Epithelial cell of esophagus (primary cell): ENCODE measurements at places on chromosomes 11 and 22.

DNA sequence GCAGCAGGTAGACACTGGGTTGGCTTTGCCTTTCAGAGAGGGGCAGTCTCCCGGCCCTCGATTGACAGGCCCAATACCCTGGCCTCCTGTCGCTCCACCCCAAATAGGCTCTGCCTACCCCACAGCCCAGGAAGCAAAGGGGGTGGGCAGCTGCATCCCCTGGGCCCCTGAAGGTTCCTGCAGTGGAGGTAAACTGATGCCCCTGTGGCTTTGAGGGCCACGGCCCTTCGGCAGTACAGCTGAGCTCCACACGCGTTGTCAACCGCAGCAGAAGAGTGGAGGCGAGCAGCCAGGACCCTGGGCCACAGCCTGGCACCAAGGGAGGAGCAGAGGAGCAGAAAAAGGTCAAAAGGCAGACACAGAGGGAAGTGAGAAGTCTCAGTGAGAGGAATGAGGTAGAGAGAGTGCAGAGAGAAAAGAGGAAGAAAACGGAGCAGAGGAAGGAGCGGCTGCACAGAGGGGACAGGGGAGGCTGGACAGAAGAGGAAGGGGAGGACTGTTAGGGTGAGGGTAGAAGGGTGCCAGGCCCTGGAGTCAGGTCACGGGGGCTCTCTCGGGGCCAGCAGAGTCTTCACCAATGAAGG is 64.0 kb downstream of the SLC22A12 start:
- DNase-seq = no peak

DNA sequence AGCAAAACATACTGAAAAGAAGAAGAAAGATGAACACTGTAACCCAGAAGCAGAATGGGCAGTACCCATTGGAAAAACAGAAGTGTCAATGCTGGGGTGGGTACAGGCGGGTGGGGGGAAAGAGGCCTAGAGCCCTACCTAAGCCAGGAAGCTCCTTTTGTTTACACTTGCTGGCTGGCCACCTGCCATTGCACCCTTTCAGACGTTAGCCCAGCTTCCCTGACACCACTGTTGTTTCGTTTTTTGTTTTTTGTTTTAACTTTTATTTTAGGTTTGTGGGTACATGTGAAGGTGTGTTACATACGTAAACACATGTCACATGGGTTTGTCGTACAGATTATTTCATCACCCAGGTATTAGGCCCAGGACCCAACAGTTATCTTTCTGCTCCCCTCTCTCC is 55.4 kb downstream of the PLEKHA7 start:
- no peak for DNase-seq

GRCh38 chr11:64125676-64126075 is 40.2 kb downstream of the MACROD1 start:
- no peak for DNase-seq

DNA sequence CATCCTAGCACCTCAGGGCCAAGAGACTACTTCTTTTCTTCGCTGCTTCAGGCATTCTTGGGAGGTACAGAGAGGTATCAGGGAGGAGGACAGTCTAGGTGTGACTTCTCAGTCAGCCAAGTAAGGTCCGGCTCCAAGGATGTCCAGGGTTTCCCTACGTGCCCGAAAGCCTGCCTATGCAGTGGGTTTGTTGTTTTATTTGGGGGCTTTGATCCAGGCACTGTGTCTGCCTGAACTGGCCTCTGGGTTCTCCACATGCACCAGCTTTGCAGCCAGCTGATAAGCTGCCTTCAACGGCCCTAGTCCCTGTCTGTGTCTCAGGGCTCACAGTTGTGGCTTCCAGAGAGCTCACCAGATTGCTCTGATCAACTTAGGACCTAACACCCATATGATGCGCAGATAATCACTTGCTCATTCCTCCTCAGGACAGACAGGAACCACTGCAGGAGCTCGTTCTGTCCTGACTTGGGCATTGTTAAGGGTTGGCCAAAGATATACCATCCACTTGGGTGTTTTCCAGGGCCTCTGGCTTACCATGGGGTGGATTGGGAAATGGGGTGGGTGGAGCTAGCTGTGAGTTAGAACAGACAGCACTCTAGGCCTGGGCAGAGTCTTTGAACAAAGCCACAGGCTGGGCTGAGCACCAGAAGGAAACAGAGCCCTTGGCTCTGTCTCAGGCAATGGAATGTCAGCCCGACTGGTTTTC is 45.5 kb upstream of the CRYBB3 start:
- peak; percentile 94 for DNase-seq

GRCh38 chr11:10625281-10625981 is 57.0 kb upstream of the LYVE1 start:
- no peak for DNase-seq

- peak; percentile 2 for DNase-seq
These were observed 120.2 kb downstream of the METTL15 start for GRCh38 chr11:28228196-28228895.

GRCh38 chr11:65651589-65652510 is 10.9 kb downstream of the RELA start:
- peak; percentile 92 for DNase-seq

DNA sequence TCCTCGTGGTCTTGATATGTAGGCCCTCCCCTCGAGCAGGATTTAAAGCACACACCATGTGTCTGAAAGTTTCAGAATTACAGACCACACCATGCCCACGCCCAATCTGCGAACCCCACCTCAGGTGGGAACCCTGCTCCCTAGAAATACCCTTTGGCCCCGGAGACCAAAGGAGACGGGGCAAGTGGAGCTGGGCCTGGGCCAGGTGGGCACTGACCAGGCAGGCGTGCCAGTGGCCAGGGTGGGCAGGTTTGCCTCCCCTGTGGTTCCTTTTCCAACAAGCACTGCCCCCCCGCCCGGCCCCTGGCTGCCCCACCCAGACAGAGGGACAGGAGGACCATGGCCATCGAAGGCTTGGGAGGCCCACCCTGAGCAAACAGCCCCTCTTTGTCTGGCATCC is 400.4 kb downstream of the TBC1D22A start:
- no peak for DNase-seq

DNA sequence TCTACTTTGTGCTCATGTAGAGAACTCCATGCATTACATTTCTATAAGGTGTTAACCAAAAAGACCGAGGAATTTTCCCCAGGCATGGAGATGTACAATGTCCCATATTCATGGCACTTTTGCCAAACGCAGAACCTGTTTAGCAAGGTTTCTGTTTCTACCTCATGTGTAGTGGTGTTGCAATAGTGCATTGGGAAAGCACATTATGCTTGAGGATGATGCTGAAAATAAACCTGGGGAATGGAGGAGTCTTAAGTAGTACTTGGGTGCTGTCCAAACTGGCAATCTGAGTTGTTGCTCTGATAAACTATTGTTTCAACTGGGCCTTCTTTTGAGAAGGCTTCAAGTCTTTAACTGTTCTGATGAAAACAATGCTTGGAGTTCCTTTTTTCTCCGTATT is 11.5 kb upstream of the MUC15 start:
- peak; percentile 99 for DNase-seq

GRCh38 chr11:3051196-3052108 is 5.8 kb downstream of the CARS1 start:
- no peak for DNase-seq

DNA sequence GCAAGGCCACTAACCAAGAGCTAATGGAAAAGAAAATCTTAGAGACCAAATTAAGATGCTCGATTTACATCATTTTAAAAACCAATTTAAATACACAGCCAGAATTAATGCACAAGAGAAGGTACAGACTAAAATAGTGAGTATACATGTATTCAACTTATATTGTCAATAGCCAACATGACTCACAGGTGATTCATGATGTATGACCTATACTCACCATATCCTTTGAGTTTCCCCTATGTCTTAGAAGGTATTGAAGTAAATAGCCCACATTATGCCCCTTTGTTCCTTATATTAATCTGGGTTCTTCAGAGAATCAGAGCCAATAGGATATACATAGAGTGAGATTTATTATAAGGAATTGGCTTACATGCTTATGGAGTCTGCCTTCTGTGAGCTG is 97.5 kb upstream of the ANO3 start:
- DNase-seq = peak; percentile 91

DNA sequence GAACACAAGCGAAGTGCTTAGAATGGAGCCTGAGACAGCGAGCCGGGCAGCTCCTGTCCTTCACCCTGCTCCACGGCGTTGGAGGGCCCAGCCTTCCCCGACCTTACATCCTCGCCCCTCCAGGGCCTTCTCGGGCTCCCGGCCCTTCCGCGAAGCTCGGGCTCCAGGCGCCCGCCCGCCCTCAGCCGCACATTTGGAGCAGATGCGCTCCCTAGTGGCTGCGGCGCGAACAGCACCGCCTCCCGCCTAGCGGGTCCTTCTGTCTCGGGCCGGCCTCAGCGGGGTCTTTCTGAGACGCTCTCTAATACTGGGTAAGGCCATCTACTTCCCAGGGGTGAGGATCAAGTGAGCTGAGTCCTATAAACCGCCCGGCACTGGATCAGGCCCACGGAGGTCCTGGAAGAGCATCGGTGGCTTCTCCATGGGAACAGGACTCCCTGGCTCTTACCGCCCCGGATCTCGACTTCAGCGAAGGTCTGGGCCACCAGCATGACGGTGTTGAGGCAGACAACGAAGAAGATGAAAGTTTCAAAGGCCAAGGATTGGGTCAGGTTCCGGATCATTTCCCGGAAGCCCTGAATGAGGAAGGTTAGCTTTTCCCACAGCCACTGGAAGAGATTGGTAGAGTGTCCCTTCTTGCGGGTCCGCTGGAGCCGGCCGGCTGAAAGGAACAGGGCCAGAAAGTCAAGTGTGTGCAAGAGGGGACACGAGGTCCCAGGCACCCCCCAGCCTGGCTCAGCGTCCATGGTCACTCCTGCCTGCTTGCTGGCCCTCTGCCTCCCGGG is 3.7 kb downstream of the CATSPER1 start:
- peak; percentile 58 for DNase-seq

GRCh38 chr11:125627236-125627910 is 2.4 kb downstream of the CHEK1 start:
- DNase-seq = no peak

DNA sequence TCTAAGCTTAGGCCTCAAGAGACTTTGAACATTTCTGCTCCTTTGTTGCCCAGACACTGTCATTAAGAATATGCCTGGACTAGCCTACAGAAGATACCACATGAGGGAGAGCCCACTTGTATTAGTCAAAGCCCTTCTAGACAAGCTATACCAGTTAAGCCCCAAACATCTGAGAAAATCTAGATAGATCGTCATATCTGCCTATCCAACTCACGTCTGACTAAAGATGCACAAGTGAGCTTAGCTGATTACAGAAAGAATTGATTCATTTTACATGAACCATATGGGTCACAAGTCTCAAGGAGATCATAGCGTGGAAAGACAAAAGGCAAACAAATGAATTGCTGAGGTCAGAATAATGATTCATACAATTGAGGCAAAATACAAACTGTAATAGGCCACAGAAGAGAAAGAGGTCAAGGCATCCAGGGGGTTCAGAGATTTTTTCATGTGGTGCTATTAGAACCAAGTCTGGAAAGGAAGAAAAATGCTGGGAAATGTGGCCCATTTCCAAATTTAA is 1155.5 kb upstream of the TENM4 start:
- DNase-seq = peak; percentile 55

- DNase-seq = no peak
These were observed 273.9 kb downstream of the NTM start for GRCh38 chr11:131644204-131644795.

DNA sequence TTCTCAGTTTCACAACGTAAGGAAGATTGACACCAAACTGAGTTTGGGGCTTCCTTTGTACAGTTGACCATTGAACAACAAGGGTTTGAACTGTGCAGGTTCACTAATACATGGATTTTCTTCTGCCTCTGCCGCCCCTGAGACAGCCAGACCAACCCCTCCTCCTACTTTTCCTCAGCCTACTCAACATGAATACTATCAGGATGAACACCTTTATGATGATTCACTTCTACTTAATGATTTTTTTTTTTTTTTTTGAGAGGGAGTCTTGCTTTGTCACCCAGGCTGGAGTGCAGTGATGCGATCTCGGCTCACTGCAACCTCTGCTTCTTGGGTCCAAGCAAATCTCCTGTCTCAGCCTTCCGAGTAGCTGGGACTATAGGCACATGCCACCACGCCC is 14.6 kb downstream of the RBM4 start:
- DNase-seq = peak; percentile 59

GRCh38 chr11:9099617-9100016 is 8.2 kb upstream of the SCUBE2 start:
- no peak for DNase-seq

DNA sequence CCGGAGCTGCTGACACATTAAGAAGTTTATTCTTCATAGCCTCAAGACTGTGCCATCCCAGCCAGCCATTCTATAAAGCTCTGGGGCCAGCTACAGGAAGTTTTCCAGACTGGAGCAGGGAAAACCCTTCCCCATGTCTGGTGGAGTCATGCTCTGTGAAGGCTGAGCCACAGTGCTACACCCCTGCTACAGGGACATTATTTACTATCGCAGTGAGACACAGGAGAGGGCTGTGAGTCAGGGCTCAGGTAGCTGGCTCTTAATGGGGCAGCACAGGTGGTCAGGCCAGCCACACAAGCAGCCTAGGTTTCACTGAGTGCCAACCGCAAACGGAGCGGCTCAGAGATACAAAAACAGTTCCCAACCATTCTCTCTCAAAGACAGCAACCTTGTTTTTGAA is 12.1 kb downstream of the HPS4 start:
- peak; percentile 96 for DNase-seq

DNA sequence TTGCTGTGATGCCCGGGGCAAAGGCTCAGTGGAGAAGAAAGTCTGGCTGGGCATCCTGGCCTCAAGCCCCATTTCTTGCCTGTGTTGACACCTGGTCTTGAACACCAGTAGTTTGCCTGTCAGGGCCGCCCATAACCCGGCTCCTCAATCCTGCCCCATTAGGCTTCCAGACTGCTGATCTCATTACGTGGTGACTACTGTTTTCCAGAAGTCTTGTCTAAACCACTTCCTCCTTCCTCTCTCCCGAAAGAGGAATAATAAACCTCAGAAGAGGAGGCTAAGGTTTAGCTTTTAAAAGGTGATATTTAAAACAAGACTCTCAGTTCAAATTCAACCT is 97.7 kb downstream of the CD44 start:
- DNase-seq = peak; percentile 70

DNA sequence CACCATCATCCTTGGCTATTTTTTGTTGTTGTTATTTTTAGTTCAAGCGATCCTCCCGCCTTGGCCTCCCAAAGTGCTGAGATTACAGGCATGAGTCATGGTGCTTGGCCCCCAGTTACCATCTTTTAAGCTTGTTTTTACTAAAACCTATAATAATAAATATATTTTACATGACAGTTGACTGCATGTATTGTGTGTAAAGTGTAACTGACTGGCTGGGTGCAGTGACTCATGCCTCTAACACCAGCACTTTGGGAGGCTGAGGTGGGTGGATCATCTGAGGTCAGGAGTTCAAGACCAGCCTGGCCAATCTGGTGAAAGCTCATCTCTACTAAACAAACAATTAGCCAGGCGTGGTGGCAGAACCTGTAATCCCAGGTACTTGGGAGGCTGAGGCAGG is 386.2 kb downstream of the TENM4 start:
- peak; percentile 28 for DNase-seq

GRCh38 chr11:26076233-26076990 is 255.5 kb upstream of the ANO3 start:
- no peak for DNase-seq

- peak; percentile 94 for DNase-seq
These were observed 1.4 kb downstream of the XBP1 start for GRCh38 chr22:28798810-28799605.

DNA sequence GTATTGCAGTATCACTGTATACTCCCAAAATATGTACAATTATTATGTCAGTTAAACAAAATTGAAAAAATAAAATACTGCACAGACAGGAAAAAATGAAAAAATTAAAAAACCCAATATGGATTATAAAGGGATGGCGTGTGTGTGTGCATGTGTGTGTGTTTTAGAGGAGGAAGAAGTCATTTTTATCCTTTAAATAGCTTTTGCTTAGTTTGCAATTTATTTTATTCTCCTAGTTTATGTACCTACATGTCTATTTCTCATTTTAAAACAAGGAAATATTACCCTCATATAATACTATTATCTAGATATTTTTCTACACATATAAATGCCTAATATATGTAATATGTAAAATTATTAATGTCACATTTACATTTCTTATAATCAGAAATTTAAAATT is 1144.3 kb downstream of the LRRC4C start:
- DNase-seq = no peak
